Peyer's patch (tissue), 4 donors: ENCODE measurements at places on chromosomes 5 and 9.

DNA sequence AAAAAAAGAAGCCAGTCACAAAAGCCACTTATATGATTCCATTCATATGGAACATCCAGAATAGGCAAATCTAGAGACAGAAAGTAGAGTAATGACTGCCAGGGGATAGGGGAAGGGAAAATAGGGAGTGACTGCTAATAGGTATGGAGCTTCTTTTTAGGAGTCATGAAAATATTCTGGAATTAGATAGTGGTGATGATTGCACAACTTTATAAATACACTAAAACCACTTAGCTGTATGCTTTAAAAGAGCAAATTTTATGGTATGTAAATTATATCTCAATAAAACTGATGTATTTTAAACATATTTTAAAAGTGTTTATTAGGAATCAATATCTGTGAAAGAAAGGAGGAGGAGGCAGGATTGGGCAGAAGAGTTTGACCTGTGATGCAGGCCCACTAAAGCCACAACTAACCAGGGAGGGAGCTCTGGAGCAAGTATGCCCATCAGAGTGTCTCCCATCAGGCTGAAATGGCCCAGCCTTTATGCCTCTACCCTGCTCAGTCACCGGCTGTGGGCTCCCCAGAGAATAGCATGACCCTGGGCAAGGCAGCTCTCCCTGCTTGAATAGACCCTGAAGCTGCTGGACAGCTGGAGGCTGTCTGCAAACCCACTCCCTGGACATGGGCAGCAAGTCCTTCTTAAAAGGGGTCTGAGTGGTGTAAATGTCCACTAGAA lies 96.0 kb upstream of the SLC44A1 start:
- DNase-seq, result no peak

DNA sequence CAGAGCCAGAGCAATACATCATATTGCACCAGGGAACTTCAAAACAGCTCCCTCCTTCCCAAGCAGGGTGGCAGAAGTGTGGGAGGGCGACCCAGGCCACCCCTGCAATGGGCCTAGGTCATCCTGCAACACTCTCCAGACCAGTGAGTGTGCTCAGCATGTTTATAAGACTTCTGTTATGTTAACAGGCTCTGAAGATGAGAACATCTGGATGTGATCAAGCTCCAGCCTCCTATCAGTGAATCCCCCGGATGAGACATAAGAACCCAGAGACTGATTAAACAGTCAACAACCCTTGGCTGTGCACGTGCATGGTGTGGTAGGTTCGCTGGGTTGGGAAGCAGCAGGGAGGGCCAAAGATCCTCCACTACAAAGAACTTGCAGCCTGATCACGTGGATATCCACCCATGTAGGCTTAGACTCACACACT lies 63.3 kb downstream of the ABCA1 start:
- DNase-seq, result no peak

DNA sequence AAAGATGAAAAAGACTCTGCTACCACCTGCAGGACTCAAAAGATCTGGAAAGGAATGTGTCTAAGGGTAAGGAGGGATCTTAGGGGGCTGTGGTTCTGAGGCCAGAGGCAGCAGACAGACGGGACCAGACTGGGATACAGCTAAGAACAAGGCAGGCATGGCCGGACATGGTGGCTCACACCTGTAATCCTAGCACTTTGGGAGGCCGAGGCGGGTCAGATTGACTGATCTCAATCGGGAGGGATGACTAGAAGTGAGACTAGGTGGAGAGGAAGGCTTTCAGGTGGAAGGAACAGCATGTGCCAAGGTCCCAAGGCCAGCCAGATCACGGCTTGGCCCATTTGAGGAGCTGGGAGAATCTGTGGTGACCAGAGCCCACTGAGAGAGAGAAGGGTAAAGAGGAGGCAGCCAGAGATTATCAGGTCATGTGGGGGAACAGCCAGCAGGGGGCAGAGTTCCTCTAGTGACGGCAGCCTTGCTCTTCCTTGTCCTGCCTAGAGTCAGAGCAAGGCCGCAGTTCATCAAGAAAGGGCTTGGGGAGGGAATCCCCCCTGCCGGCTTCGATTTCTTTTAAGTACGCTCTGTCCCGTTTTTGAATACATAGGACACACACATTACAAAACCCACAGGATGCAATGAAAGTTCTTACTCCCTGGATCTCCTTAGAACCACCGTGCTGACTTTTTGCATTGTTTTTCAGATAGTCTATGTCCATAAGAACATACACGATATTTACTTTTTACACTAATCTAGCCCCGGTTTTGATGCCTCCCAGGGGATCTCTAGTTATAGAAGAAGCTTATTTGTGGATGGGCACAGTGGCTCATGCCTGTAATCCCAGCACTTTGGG lies 2.6 kb upstream of the OLFML2A start:
- DNase-seq, result peak; percentile 88

DNA sequence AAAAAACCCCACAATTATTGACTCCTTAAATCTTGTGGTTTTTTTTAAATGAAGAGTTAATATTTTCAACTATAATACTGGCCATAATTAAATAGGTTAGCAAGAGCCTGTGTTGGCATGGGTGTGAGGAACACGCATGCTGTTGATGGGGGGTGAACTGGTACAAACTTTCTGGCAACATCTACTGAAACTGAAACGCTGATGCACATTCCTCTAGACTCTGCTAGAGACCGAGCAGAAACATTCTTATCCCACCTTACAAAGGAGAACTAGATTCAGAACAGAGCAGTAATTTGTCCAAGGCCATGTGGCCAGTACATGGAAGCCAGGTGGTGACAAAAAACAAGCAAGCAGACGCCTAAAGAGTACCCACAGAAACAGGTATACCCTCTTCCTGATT lies 2.4 kb downstream of the BICD2 start:
- no peak for DNase-seq

DNA sequence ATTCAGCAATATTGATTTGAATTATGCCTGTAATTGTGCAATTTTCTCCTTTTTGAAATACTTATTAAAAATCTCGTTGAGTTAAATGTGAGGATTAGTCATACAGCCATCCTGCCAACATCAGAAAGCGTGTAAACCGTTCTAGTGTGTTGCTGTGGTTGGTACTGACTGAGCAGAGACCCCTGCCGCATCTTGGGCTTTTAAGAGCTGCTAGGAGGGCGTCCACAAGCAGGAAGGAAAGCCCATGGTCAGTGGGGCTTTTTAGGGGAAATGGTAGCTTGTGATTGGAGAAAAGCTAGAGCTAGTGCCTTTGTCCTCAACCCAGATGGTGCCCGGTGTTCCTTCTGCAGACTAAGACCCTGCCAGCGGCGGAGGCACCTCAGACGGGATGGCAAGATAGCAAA lies 1.3 kb downstream of the SDHA start:
- peak; percentile 53 for DNase-seq

- DNase-seq, result no peak
These were observed 35.7 kb upstream of the ADRB2 start for GRCh38 chr5:148790545-148791333.

- DNase-seq, result no peak
These were observed 72.6 kb downstream of the MYO10 start for GRCh38 chr5:16863469-16863946.

DNA sequence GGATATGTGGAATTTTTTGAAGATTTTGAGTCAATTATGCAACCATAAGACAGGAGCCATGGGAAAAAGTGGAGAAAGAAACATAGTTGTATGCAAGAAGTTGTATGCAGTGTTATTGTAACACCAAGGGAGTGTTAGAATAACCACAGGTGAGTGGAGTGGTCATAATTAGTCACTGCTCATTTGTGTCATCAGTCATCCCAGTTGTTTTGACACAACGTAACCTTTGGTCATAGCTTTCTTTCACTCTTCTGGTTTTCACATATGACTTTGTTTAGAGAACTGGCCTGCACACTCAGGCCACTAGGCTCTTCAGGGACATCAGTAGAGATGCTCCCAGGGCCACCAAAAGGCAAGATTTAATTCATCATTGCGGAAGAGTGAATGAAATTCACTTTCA lies 158.7 kb upstream of the HMHB1 start:
- DNase-seq, result no peak

GRCh38 chr5:83567741-83568140 lies 96.2 kb downstream of the VCAN start:
- DNase-seq, result no peak

- DNase-seq, result no peak
These were observed 179.0 kb upstream of the MOCS2 start for GRCh38 chr5:53288511-53288910.

DNA sequence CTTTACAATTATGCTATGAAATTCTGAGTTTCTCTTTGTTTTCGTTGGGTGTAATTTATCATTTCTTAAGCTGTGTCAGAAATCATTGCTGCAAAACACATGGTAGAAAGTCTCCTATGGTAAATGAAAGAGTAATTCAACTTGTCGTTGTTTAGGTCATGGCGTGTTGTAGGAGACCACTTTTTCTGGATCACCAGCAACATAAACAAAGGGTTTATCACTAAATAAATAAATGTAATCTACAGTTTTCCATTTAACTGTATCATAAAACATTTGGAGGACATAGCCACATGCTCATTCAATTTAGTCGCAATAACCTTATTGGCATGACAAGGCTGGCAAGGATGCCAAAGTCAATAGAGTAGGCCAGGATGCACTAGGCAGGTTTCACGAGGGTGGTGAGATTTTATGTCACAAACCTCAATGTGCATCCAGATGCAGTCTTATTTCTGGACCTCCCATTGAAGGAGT lies 154.4 kb upstream of the ERCC6L2 start:
- no peak for DNase-seq

DNA sequence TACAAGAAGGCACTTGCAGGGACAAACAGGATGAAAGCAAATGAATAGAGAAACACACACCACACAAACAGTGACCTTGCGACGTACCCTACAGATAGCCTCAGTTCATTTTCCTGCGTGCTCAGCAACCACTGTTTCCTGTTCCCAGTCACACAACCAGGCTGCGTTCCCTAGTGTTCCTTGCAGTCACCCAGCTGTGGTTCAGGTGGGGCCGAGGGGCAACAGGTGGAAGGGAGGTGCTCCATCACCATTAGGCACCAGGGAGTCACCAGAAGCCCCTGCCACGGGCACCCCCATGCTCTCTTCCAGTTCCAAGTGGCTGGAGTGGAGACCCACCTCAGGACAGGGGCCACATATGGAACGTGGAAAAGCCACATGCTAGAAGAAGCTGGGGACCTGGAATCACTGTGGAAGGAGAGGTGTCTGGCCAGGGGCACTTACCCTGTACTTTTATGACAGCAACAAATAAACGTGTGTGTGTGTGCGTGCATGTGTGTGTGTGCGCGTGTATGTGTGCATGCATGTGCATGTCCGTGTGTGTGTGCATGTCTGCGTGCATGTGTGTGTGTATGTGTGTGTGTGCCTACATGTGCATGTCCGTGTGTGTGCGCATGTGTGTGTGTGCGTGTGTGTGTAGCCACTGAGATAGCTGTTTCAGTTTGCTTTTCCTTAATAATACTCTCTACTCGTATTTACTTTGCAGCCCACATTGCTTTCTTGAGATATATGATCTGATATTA lies 18.8 kb upstream of the FCN2 start:
- DNase-seq, result no peak

DNA sequence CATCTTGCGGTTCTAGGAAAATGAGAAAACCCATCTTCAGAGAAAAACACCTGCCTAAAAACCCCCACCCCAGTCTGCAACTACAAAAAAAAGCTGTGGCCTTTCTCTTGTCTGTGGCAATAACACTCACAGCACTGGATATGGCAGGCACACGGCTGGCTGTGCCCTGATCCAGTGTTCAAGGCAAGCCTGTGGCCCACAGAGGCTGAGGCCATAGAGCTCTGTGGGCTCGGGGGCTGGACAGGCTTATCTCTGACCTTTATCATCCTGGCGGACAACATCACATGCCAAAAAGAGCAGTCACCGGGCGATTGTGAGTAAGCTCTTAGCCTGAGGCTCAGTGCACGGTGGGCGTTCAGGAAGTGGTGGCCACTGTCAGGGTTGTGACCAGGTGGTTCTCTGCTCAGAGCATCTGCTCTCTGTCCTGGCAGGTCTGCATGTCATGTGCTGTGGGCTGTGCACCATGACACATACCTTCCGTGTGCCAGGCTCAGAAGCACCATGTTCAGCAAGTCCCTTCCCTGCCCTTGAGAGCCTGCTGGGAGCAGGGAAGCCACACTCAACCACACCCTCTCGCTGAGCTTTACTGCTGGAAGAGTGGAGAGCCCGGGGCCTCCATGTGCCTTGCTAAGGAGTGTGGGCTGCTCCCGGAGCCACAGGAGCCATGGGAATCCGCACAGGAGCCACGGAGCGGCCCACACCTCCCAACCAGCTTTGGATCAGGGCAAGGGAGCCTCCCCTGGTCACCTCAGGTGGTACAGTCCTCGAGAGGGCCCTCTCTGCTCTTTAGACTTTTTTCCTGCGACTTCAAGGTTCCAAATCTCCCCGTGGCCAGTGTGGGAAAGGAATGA lies 34.6 kb upstream of the WDR38 start:
- DNase-seq, result no peak

DNA sequence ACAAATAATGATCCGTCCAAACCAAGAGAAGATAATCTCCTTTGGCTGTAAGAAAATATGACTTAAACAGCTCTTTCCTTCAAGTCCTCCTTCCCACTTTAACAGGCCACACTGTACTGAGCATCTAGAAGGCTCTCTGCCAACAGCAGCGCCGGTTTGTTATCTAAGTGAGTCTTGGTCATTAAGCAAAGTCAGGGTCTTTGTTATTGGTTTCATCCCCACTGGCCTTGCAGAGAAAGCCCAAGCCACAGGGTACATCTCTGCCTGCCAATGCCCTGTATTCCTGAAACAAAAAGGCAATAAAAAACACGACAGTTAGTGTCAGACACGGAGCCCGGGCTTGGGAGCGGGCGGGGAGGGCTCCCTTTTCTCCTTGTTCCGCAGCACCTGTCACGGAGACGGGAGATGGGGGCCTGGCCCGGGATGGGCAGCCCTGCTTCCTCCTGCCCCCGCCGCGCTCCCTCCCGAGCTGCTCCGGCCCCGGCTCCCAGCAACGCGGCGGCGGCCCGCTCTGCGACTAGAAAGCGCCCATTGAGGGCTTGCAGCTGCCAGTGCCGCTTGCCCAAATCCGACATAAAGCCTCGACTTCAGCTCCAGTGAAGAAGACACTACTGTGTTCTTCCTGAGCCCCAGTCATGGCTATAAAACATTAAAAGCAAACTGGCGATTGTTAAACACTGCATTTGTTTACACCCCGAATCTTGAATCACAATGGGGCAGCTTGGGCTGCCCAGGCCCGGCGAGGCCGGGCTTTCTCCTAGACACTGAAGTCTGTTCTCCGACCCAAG lies 28.1 kb upstream of the PIK3R1 start:
- no peak for DNase-seq

DNA sequence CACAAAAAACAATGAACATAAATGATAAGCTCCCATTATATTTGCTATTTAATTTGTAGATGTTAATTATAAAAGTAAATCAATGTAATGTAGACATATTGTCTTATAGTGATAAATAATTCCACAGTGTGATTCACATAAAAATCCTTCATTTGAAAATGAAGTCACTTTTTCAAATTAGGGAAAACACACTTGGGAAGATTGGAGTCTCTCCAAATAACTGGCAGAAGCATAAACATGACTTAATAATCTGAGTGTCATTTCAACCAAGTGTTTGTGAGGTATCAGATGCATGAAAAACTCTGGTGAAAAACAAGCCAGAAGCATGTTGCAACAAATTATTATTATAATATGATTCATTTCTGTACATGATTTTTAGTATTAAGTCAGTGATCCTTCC lies 102.2 kb downstream of the CETN3 start:
- DNase-seq, result no peak
